ENCODE measurements at places on chromosomes 3 and 15.

DNA sequence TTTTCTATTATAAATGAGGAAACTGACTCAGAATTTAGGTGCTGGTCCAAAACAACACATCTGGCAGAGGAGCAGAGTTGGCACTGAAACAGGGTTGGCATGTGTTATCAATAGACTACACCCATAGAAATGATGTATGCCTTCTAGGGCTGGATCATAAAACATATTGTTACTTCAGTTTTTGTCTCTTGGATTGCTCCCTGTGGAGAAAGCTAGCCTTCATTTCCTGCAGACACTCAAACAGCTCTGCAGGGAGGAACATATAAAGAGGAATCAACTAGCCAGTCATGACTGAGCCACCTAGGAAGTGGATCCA lies 507 bp upstream of the MRPL3 start:
- no peak for DNase-seq

- DNase-seq = no peak
Measured at GRCh38 chr3:98817547-98818041, 54.5 kb downstream of the ST3GAL6 start.

GRCh38 chr3:3448468-3448867 lies 269.0 kb upstream of the CRBN start:
- DNase-seq = no peak

- DNase-seq = no peak
Measured at GRCh38 chr3:113685956-113686721, 10.3 kb downstream of the USF3 start.

- DNase-seq = no peak
Measured at GRCh38 chr3:28836199-28836598, 444.7 kb upstream of the RBMS3 start.

DNA sequence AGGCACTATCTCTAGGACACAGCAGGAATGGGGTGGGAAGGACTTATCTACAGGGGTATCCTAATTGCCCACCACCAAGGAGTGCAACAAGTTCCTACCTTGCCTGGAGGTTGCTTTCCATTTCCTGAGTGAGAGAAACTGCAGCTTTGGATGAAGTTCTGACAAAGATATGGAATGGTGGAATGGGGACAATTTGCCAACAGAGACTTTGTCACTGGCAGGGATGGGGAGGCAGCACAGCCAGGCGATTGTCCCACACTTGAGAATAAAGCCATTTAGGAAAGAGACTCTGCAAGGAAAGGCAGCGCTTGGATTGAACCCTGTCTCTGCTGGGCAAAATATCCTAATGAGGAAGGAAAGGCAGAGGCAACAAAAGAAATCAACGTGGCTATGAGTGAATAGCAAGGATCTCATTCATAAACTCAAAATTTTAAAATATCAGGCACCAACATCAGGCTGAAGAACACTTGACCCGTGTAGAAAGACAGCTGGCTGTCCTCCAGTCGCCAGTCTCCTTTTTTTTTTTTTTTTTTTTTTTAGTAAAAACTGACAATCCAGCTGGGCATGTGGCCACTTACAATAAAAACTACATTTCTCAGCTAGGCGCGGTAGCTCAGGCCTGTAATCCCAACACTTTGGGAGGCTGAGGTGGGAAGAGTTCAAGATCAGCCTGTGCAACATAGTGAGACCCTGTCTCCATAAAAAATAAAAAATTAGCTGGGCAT lies 31.6 kb upstream of the PDE8A start:
- no peak for DNase-seq

GRCh38 chr3:181727341-181728032 lies 15.8 kb downstream of the SOX2 start:
- no peak for DNase-seq

GRCh38 chr15:43763819-43764446 lies 12.8 kb downstream of the ELL3 start:
- DNase-seq = no peak

GRCh38 chr3:56190130-56190529 lies 278.1 kb downstream of the ERC2 start:
- DNase-seq = no peak

DNA sequence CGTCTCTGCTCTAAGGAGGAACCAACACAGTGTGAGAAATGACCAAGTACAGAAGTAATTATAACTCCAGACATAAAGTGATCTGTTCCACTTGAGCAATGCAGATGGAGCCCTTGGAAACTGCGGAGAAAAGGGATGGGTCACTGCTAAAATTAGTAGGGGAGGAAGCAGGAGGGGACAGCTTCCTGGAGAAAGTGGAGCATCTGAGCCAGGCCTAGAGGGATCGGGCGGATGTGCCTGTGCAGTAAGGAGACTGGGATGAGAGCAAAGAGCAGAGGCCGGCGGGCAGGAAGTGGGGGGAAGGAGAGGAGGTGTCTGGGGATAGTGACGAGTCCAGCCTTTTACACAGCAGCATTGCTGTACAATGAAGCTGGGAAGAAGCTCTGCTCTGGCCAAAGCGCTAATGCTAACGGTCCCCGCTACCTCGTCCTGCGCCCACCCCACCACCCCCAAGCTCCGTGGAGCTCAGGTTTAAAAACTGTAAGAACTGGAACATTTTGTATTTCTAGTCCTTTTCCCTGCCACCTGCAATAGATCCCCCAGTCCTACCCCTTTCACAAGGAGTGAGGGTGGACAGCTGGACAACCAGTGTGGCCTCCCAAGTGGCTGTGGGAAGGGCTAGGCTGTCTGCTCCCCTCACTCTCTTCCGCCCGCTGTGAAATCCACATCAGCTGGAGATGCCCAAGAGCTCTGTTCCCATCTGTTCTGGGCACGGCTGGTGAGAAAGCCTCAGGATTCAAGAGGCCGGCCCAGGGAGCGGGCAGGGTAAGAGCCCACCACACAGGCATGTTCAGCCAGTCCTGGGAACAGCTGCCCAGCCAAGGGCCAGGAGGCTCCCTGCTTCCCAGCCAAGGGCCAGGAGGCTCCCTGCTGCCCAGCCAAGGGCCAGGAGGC lies 53.0 kb upstream of the HES1 start:
- peak; percentile 9 for DNase-seq

GRCh38 chr15:59237119-59237855 lies 30.6 kb downstream of the LDHAL6B start:
- DNase-seq = no peak

DNA sequence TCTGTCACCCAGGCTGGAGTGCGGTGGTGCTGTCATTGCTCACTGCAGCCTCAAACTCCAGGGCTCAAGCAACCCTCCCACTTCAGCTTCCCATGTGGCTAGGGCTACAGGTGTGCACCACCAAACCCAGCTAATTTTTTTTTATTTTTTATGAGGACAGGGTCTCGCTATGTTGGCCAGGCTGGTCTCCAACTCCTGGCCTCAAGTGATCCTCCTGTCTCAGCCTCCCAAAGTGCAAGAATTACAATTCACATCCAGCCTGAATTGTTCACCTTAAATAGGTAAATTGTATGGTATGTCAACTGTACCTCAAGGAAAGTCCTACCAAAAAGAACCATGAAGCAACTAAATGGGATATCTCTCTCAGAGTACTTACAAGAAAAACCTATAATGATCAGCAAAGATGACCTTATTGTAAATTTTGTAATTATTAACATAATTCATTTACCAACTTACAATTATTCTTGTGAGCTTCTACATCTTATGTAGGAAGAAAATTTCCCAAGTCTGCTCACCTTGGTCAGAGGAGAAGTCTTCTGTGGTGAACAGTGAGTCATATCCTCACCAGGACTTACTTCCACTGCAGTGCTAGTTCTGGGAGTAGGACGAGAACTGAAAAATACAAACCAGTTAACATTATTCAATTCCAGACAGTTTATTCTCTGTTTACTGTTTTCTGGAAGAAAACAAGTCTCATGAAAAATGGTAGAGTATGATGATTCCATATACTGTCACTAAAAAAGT lies 54.4 kb downstream of the ULK4 start:
- DNase-seq = no peak

DNA sequence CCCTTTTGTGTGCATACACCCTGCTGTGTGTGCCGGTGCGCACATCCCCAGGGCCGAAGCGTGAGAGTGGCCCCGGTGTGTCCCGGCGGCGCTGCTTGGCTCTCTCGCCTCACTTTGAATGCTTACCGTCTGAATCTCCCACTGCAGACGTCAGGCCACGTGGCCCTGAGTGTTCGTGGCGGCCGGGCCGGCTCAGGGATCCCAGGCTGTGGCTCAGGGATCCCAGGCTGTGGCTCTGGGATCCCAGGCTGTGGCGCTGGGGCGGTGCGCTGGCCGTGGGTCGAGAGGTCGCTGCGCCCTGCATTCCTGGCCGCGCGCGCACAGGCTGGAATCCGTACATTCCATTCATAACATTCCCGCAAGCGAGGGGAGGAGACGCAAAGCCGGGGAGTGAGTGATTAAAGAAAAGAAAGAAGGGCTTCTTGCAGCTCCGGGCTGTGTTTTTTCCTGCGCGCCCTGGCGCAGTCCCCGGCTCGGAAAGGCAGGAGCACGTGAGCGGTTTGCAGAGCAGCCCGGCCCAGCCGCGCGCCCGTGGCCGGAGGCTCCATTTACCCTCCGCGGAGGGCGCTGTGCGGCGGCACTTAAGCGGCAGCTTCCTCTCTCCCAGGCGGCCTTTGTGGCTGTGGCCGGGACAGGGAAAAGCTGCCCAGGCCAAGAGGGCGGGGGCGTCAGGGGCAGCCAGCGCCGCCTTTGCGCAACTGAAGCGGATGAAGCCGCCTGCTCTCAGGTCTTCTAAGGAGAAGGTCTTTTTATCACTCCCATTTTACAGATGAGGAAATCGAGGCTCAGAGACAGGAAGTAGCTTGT lies 87.0 kb upstream of the ALDH1L1 start:
- peak; percentile 91 for DNase-seq

GRCh38 chr3:100384733-100385525 lies 16.0 kb downstream of the TOMM70 start:
- DNase-seq = no peak

All from BJ (cell line).